Ovary (tissue), 10 donors: ENCODE measurements at places on chromosomes 5 and 9. TPM values are rescaled to one million over a fixed set of nuclear protein-coding genes. Genes with fewer than 3 reads are reported as not detected.

The TEX48 gene
- not detected for polyA plus RNA-seq

DNA sequence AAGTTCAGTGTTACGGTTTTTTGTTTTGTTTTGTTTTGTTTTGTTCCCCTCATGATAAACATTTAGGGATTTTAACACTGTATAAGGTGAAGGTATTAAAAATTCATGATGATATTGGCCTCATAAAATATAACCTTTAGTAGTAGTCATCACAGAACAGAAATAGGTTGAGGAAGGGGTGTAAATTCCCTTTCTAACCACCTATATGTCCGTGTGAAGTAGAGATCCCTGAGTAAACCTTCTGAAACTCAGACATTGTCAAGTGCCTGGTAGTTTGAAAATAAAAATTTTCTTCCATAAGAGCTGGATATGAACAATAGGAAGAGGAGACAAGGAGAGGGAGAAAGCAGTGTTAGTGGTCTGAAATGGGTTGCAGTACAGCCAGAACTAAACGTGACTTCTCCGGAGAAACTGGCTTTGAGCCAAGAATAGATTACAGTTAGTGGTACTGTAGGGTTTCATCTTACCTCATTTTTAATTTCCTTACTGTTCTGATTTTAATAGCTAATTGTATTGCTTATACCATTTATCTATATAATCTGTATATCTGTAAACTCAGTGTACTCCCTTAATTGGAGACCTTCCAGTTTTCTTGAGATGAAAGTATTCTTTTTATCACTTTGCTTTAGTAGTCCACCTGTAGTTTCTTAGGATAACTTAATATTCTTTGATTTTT is 18.3 kb downstream of the UGCG start:
- DNase-seq, result no peak

DNA sequence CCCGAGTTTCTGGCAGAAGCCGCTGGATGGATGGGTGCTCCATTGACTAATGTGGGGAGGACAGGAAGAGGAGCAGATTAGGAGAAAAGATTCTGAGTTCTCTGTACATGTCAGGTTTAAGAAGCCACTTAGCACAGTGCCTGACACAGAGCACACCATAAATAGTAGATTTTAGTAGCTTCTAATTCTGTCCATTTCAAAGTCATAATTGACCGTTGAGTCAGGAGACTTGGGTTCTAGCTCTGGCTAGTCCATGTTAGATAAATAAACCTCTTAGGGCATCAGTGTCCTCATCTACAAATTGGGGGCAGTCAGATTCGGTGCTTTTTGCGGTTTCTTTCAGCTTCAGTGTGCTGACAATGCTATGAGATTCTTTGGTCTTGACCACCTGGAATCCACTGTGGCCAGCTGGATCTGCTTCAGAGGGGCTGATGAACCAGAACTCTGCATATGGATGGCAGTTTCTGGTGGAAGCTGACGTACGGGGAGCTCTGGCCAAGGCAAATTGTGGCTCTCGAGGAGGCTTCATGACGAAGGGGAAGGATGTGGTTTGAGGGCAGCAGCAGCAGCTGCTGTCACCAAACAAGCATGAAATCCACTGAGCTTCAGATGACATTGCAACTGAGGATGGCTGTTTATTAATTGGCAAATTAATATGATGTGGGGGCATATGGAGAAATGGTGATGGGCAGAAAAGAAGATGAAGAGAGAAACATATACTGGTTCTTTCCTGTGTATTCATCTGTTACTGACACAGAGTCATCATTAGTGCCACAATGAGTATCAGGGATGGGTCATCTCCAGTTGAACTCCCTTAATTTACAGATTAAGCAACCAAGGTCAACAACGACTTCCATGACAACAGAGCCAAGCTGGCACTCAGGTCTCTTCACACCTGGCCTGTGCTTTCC is 134.4 kb downstream of the AOPEP start:
- no peak for DNase-seq

DNA sequence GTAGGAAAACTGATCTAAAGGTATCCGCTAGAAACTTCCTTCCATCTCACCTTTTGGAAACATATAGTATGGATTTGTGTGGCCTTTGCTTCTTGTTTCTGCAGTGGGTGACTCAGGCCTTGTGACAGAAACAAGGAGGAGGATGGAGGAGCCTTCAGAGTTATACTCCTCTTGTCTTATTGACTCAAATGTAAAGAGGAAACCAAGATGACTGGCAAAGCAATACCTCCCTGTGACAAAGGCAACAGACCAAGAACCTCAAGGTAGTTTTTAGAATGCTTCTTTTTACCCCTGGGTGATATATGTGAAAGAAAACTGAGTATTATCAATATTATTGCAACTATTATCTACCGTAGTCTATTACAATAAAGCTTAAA is 123.3 kb upstream of the SLIT3 start:
- no peak for DNase-seq
